ENCODE measurements at places on chromosomes 6 and 20.

DNA sequence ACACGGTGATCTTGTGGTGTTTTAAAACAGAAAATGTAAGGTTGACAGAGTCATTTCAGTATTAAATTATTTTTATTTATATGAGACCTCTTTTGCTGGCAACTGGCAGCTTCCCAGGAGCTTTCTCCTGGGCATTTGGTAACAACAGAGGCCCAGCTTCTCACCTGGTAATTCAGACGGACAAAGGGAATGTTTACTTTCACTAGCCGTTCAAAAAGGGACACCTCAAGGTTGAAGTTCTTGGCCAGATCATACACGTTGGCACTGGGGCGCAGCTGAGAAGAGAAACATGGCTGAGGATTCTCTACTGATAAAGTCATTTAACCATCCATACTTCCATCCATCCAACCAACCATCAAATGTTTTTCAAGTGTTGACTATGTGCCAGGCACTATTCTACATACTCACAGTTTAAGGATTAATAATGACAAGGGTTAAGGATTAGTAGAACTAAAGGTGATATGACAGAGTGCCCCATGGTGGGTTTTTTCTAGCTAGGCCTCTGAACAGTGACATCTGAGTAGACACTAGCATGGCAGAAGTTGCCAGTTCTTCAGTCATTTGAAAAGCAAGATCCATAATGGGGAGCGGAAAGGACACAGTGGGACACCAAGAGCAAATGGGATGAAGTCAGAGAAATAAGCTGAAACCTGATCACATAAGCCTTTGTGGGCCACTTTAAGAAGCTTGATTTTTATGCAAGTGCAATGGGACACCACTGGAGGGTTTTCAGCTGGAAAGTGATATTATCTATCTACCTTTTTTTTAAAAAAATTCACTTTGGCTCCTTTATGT, 25.1 kb downstream of the ZNFX1 start:
- DNase-seq, result no peak

- no peak for DNase-seq
Measured at GRCh38 chr20:916125-916799, at the start of gene ANGPT4. TSS of gene ANGPT4 (minus strand) at chr20:916334. CDS start at chr20:916214, 120 bp downstream.

- DNase-seq, result peak; percentile 25
Measured at GRCh38 chr6:108260126-108260808, 573 bp downstream of the SNX3 start.

GRCh38 chr6:170235391-170236125, 55.3 kb downstream of the DLL1 start:
- no peak for DNase-seq

DNA sequence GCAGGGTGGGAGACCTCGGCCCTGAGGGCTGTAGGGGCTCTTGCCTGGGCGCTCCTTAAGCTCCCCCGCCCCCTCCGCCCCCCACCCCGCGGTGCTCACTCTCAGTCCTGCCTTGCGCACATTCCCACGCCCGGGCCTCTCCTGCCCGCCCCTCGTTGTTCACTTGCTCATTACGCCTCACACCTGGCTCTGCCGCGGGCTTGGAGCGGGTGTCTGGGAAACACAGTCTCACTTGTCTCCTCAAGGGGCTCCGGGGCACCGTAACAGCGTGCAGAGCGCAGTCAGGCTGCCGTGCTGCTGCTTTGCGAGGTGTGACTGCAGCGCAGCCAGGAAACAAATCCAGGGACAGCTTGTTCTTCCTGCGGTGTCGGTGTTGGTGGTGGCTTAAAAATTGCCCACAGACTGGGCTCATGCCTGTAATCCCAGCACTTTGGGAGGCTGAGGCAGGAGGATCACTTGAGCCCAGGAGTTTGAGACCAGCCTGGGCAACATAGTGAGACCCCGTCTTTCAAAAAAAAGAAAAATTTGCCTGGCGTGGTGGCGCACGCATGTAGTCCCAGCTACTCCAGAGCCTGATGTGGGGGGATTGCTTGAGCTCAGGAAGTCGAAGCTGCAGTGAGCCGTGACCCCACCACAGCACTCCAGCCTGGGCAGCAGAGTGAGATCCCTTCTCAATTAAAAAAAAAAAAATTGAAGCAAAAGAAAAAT, 4.6 kb downstream of the NPBWR2 start:
- DNase-seq, result no peak

DNA sequence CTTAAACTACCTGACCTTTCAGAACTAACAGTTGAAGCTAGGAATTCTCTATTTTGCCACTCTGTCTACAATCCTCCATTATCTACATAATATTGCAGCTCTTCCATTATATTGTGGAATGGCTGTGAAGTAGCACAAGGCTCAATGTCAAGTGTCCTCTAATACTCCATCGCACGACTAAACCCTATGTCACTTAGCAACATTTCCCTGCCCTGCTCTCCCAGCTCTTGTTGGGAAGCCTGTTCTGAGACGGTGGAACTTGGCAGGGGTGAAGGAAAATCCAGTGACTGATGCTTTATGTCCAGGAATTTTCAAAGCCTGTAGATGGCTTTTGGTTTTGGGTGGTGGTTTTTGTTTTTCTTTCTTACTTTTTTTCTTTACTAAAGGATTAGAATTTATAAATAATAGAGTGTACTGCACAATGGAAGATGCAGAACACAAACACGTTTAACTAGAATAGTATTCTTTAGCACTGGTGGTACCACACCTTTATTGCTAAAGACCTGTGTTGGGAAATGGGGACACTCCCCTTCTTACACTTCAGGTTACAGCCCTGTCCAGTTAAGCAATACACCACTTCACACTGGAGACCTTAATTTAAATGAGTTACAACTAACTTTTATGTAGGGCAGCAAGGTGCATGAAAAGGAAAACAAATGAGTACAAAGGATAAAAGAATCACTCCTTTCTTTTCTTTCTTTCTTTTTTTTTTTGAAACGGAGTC, 20.7 kb upstream of the AMD1 start:
- no peak for DNase-seq

- DNase-seq, result no peak
Measured at GRCh38 chr20:10306440-10307358, 88.1 kb downstream of the SNAP25 start.

- no peak for DNase-seq
Measured at GRCh38 chr6:130696806-130697205, 130.4 kb upstream of the SMLR1 start.

All from CD4-positive, alpha-beta T cell treated with Interleukin-1 beta for 1 hour (primary cell).